ENCODE measurements at places on chromosomes 13 and 19. TPM values are rescaled to one million over a fixed set of nuclear protein-coding genes. Genes with fewer than 3 reads are reported as not detected.

Gene GJA3
- polyA plus RNA-seq = 0.12 TPM

GRCh38 chr13:50654331-50654730 lies 189.2 kb downstream of the DLEU7 start:
- DNase-seq = no peak

DNA sequence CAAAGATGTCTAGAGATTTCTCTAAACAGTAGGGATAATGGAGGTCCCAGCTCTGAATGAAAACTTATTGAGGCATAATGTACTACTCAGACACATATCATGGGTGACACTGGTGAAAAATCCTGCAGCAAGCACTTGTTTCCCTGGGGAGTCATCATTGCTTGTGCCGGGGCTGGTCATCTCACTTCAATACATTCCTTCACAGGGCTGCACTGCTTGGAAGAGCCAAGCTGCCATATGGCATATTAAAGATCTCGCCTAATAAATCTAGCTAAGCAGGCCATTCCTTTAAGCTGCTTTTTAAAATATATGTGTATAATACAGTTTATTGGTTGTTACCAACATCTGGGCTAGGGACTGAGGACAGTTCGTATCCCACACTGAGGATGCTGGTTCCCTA lies 332.2 kb upstream of the GPC6 start:
- no peak for DNase-seq

GRCh38 chr13:33341861-33342452 lies 56.4 kb upstream of the STARD13 start:
- no peak for DNase-seq

Gene LILRA1
- polyA plus RNA-seq = 0.15 TPM

DNA sequence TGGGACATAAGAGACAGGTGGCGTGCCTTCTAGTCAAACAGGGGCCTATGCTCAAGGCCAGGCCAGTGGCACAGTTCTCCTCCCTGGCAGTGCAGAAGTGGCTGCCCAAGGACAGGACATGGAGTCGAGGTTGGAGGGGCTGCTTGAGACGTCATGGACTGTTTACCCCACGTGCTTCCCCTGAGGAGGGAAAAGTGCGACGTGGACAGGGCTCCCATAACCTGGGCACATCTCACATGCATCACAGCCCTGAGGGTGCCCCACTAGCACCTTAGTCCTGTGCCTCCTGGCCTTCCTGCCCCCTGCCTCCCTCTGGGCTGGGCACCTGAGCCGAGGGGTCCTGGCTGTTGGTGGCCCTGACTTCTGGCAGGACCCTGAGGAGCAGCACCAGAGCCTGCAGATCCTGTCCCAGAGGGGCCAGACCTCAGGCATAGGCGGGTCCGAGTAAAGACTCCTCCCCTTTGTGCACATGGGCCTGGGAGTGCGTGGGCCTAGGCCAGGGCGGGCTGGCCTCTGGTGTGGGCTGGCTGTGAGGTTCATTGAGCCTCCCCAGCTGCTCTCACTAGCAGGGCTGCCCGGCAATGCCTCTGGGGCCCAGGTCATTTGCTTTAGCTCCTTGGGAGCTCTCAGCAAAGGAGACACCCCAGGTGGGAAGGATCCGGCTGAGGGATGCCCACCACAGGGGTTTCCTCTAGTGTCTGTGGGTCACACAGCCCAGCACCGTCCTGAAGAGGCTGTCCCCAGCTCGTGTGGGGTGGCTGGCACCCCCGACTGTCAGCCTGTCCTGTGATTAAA lies 65.7 kb downstream of the CEBPG start:
- DNase-seq = no peak

Gene FGF14
- polyA plus RNA-seq = 0.06 TPM

Gene FUT2
- polyA plus RNA-seq = 0.23 TPM

- no peak for DNase-seq
Measured at GRCh38 chr13:57123681-57124080, 17.0 kb upstream of the PRR20A start.

DNA sequence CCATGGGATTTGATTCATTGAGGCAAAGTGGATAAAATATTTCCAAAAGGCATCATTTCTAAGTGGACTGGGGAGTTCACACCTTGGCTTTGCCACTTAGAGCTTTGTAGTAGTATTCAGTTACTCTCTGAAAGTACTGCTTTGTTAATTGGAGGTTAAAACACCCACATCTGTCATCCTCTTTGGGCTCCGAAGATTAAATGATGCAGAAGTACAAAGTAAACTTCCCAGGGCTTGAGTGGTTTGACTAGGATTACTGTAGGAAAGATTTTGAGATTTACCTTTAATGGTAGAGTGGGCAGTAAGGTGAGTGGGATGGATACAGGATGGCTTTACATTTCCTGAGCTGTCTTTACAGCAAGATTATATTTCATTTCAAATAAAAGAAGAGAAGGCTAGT lies 42.4 kb downstream of the WASF3 start:
- no peak for DNase-seq
